NCI-H1694 treated with DMSO at 0.1 percent for 48 hours (cell line): ENCODE measurements at places on chromosomes 2 and 18.

- DNase-seq = no peak
Observed at GRCh38 chr2:207015901-207016300, 76.6 kb downstream of the CPO start.

DNA sequence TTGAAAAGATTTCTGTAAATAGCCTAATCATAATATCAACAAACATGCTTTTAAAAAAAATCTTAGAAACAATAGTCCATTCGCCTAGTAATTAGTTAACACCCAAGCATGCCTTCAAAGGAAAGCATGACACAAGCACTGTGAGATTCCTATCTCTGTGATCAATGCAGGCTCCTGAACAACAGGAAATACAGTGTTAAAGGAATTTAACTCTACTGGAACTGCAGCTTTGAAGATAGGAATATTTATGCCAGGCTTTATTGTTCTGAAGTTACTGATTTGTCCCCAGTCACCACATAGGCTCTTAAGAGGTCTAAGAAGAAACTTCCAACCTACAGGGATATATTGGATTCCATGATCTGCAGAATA lies 15.4 kb upstream of the FAM124B start:
- no peak for DNase-seq

DNA sequence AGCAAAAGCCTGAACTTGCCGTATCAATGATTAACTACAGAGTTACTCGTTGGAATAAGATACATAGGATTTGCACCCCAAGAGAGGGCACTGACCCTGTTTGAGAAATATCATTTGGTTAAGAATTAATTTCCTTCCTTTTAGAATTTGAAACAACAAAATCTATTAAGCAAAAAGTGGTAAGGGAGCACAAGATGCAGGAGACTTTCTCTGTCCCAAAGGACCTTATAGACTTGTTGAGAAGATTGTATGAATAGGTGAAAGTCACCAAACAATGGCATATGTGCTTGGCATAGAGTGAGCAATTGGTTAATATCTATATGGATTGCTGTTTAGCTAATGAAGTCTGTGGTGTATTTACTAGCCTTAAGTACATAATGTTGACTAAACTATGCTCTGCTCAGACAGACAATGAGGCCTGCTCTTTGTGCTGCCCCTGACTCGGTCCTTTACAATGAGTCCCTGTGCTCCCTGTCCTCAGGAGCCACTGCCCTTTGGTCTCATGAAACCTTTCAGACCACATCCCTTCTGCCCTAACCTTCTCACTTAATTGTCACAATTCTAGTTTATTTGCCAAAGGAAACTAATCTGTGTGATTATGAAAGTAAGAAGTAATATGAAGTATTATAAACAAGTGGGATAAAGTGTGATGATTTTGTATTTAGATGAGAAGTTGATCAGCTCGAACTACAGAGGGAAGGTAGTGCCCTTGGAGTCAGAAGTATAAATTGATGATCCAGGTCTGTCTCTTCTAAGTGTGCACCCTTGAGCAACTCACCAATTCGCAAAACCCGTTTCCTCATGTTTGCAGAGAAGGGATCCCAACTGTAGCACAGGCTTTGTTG lies 21.2 kb upstream of the HNMT start:
- DNase-seq = no peak

DNA sequence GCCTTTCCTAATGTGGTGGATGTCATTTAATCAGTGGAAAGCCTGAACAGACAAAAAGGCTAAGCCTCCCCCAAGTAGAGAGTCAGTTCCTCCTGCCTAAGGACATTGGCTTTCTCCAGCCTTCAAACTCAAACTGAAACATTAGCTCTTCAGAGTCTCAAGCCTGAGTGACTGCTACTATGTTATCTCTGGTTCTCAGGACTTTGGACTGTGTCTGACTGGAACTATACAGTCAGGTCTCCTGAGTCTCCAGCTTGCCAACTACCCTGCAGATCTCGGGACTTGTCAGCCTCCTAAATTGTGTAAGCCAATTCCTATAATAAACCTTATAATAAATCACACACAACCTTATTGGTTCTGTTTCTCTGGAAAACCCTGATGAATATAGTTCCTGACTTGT lies 12.6 kb downstream of the HYCC2 start:
- no peak for DNase-seq

DNA sequence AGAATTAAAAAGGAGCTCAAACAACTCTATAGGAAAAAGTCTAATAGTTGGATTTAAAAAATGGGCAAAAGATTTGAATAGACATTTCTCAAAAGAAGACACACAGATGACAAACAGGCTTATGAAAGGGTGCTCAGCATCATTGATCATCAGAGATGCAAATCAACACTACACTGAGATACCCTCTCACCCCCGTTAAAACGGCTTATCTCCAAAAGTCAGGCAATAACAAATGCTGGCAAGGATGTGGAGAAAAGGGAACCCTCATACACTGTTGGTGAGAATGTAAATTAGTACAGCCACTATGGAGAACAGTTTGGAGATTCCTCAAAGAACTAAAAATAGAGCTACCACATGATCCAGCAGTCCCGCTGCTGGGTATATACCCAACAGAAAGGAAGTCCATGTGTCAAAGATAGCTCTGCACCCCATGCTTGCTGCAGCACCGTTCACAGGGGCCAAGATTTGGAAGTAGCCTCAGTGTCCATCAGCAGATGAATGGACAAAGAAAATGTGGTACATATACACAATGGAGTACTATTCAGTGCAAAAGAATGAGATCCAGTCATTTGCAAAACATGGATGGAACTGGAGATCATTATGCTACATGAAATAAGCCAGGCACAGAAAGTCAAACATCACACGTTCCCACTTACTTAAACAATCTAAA lies 46.7 kb upstream of the B3GNT7 start:
- no peak for DNase-seq

GRCh38 chr2:73281244-73281643 lies 3.0 kb downstream of the FBXO41 start:
- DNase-seq = no peak

DNA sequence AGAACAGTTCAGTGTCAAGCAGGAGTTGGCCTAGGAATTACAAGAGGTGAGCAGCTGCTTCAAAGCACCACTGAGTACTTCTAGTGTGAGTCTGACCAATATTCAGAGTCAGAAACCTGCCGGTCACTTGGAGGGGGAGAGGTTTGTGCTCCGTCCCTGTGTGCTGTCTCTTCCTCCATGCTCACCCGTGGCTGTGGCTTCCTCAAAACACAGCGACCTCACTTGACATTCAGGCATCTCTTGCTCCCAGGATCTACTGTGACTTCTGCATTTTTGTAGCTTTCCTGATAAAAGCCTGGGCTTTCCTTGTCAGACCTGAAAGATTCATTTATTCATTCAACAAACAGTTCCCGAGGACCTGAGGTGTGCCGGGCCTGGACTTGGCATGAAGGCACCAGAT lies 32.9 kb downstream of the TPRKB start:
- no peak for DNase-seq

DNA sequence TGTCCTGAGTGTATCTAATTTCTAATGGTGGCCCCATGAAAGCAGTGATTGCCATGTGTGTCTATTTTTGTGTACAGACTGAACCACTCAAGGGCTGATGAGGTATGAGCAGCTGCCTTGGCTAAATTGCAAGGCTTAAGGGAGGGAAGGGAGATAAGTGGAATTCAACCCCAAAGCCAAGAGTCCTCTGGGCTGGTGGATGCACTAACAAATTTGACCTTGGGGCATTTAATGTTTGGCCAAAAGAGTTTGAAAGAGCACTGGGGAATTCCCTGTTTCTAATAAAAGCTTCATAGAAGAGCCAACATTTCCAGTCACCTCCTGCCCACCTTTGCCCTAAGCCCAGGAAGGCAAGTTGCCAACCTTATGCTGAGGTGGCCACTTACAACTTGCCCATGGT lies 172.1 kb downstream of the SETBP1 start:
- no peak for DNase-seq

DNA sequence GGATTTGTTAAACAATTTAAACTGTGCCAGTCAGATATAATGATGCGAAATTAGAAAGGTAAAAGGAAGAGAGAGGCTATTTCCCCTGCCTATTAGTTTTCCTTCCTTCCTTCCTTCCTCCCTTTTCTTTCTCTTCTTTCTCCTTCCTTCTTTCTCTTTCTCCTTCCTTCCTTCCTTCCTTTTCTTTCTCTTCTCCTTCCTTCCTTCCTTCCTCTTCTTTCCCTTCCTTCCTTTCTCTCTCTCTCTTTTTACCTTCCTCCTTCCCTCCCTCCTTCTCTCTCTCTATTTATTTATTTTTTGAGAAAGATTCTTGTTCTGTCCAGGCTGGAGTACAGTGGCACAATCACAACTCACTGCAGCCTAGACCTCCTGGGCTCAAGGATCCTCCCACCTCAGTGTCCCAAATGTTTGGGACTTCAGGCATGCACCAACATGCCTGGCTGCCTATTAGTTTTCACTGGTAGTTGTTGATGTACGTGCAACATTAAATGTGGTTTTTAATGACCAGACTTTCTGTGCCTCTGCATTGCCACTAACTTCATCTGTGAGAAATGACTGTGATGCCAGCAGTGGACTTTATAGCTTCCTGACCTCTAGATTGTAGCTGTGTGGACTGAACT lies 48.7 kb upstream of the NFE2L2 start:
- no peak for DNase-seq

GRCh38 chr2:134070281-134070741 lies 183.6 kb upstream of the MGAT5 start:
- DNase-seq = no peak

GRCh38 chr2:129775952-129776653 lies 203.4 kb upstream of the RAB6C start:
- no peak for DNase-seq

- no peak for DNase-seq
Observed at GRCh38 chr2:241638940-241639339, 1.4 kb downstream of the ATG4B start.

- no peak for DNase-seq
Observed at GRCh38 chr2:72153026-72153791, 5.5 kb upstream of the CYP26B1 start.

- DNase-seq = no peak
Observed at GRCh38 chr2:155200753-155201152, 502.3 kb downstream of the KCNJ3 start.

DNA sequence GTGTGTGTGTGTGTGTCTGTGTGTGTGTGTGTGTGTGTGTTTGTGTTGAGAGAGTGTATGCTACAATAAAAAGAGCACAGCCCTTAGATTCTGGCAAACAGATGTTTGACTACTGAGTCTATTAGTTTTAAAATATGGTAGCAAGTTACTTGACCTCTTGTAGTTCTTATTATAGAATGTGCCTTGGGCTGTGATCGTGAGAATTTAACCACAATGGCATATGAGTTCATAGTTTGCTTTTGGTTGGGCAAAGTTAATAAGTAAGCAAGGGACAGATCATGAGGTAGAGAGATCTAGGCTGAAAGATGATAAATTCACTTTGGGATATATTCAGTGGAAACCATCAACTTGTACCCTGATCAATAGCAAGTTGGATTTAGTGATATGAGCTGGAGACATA lies 334.3 kb upstream of the VWC2L start:
- DNase-seq = no peak

- DNase-seq = no peak
Observed at GRCh38 chr2:6556755-6557154, 309.0 kb downstream of the CMPK2 start.

DNA sequence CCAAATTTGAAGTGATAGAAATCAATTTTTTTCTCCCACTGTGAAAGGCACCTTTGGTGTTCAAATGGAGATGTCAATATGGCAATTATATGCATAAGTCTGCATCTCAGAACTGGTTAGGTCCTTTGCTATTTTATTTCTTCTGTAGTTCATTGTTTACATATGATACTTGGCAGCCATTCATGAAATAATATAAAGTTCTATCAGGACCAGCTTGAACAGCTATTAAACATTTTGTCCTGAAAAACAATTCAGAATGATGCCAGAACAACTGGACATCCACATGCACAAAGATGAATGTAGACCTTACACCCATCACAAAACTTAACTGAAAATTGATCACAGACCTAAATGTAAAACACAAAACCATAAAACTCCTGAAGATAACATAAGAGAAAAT lies 41.8 kb upstream of the ARHGAP28 start:
- DNase-seq = no peak

GRCh38 chr2:201126308-201127151 lies 10.6 kb downstream of the CFLAR start:
- DNase-seq = no peak

DNA sequence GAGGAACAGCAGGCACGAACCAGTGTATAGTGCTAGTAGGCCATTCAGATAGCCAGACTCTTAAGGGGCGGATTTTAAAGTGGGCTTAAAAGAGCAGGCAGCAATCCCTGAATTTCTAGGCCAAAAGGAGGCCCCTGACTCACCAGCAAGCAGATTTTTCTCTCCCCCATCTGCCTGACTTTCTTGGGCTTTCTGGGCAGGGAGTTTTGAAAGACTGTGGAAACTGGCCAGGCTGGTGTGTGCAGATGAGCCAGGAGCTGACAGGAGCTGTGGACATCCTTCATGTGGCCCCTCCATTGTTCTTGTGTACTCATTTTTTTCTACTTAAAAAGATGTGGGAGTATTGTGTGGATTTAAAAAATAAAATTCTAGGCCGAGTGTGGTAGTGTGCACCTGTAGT lies 59.0 kb downstream of the GLI2 start:
- no peak for DNase-seq

GRCh38 chr18:78561757-78562510 lies 417.7 kb upstream of the SALL3 start:
- peak; percentile 49 for DNase-seq

GRCh38 chr18:77032181-77032701 lies 100.3 kb downstream of the MBP start:
- no peak for DNase-seq

DNA sequence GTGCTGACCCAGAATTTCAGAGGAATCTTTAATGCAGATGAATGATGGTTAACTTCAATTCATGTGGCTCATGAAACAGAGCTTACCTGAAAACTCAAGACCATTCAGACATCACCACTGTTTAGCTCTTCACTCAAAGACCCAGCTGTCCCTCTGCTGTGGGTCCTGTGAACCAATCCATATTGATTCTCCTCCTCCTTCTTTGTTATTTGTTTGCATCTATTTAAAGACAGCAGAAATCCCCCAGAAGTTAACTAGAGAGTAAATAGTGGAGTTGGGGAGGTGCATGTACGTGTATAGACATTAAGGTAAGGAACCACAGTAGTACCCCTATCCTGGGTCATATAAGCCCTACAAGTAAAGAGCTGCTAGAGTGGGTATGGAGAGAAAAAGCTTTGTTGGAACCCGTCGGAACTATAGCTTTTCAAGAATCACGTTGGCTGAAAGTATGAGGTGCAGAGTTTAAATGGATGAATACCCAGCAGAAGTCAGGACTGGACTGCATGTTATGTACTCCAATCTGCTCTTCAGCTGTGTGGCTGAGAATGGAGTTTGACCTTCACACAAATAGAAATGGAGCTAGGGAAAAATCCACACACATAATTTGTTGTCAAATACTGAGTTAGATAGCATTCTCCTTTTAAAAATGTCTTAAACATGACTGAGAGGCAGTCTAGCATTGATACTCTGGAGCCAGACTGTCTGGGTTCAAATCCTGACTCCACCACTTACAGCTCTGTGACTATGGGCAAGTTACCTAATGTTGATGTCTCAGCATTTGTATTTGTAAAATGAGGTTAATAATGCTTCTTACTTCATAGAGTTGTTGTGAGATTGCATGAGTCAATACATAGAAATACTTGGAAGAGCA lies 81.7 kb upstream of the HK2 start:
- DNase-seq = no peak

- DNase-seq = no peak
Observed at GRCh38 chr2:109403841-109404201, 209.9 kb downstream of the SEPTIN10 start.
